Activated CD4-positive, alpha-beta T cell treated with anti-CD3 and anti-CD28 coated beads, Interleukin-2, Interleukin-4, amounts not matched to agents 100 ng/mL and 50 ng/mL, durations not matched to agents 16 hours and 8 hours (primary cell): ENCODE measurements at places on chromosomes 11 and 22.

GRCh38 chr22:46604306-46604690 lies 15.9 kb upstream of the GRAMD4 start:
- DNase-seq = peak; percentile 88

DNA sequence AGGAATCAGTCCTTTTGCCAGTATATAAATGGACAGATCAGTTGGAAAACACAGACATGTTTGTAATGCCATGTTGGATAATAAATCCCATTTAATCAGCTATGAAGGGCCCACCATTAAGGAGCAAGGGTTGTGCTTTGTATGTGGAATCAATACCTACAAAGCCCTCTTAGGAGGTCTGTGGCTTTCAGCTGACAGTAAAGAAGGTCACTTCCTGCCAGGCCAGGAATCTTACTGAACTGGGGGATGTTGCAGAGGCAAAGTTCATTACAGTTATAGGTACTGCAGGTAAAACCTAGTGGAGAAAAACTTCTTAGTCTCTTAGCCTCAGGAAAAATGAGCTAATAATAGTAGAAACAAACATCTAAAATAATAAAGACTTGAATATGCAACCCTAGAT lies 129.5 kb downstream of the FAM76B start:
- DNase-seq = no peak

DNA sequence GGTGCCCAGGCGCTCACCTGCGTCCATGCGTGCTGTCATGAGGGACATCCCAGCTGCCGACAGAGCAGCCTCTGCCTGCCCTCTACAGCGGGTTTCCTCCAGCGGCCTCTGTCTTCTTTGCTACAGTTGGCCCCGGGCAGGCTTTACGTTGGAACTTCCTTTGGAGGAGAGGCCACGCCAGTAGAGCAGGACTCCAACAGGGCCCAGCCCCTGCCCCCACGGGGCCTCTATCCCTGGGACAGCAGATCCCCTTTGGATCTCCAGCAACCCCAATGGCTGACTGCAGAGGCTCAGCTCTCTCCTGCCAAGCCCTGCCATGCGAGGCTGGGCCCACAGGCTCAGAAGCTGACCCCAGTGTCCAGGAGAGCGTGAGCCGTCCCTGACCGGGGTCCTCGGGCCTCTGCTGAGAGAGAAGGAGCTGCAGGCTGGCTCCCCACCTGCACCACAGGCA lies 12.1 kb downstream of the TRPM5 start:
- DNase-seq = no peak

- DNase-seq = no peak
Observed at GRCh38 chr22:32776397-32776796, 25.1 kb upstream of the TIMP3 start.

- no peak for DNase-seq
Observed at GRCh38 chr11:74650498-74650897, 58.1 kb downstream of the POLD3 start.

GRCh38 chr11:69041516-69041915 lies 7.2 kb upstream of the TPCN2 start:
- no peak for DNase-seq

GRCh38 chr11:41118521-41118920 lies 340.9 kb downstream of the LRRC4C start:
- no peak for DNase-seq

- DNase-seq = no peak
Observed at GRCh38 chr11:79088967-79089366, 351.9 kb downstream of the TENM4 start.

DNA sequence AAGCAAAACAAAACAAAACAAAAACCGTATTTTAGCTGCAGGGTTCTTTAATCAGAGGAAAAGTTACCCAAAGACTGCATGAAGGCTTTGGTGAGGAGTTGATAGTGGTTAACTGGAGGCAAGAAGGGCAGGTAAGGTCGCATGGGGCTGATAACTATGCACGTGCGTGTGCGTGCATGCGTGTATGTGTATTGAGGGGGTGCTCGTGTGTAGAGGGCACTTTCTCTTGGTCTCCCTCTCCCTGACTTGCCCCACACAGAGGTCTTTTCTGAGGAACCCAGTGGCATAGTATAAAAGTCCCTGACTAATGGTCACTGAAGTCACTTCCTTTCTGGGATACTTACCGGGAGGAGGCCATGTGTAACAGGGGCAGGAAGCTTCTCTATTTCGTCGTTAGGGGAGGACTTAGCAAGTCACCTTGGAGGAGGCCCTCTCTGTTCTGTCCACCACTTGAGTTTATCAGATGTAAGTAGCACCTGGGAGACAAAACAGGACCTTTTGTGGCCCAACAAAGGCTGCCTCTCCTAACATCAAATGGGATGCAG lies 20.1 kb upstream of the FCHSD2 start:
- DNase-seq = no peak

GRCh38 chr11:1505480-1505879 lies 18.9 kb upstream of the MOB2 start:
- DNase-seq = no peak

DNA sequence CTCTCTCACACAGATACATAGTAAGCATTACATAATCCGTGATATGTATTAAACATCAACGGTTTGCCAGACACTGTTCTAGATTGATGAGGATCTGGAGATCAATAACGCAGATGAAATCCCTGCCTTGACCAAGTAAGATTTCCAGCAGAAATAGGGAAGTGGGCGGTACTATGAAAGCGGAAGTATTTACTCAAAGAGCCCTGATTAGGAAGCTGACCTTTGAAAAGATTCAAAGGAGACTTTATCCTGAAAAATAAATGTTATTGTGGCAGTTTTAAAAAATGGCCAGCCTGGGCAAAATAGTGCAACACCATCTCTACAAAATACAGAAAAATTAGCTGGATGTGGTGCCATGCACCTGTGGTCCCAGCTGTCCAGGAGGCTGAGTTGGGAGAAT lies 26.8 kb downstream of the GAB2 start:
- no peak for DNase-seq

- DNase-seq = peak; percentile 37
Observed at GRCh38 chr11:113562576-113562975, 87.4 kb upstream of the DRD2 start.

- no peak for DNase-seq
Observed at GRCh38 chr22:17101475-17102296, 16.9 kb downstream of the IL17RA start.
